Activated T-cell treated with anti-CD3 and anti-CD28 coated beads for 1 hour (primary cell): ENCODE measurements at places on chromosomes 11 and 22.

GRCh38 chr11:6497069-6497839, at the start of gene DNHD1:
Gene DNHD1 (plus strand): TSS chr11:6497280. CDS start chr11:6498216, 936 bp downstream.
- DNase-seq = no peak

DNA sequence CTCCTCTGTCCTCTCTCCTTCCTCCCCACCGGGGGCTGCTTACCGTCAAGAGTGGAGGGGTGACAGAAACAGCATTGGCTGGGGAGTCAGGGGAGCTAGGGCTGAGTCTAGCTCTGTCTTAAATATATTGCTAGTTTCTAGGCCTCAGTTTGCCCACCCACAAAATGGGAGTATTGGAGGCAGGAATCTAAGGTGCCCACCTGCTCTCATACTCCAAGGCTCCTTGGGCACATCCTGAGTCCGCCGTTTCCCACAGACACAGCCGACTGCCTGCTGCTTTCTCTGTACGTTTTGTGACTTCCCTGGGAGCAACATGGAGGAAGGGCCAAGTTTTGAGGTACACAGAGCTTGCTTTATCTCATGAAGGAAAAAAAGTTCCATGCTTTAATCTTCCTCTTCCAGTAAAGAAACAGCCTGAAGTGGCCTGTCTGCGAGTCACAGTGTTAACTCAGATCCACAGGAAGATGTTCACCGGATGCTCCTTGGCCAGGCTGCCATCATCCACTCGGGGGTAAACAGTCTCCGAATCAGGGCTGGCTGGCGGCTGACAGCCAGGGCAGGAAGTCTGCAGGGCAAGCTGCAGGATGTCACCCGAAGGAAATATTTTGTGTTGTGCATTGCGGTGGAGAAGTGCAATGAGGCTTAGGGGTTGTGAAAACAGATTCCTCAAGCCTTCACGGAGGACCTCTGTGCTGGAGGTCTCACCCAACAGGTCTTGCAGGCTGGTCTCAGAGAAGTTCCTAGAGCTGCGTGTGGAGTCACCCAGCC, 11.0 kb upstream of the CERK start:
- peak; percentile 65 for DNase-seq

DNA sequence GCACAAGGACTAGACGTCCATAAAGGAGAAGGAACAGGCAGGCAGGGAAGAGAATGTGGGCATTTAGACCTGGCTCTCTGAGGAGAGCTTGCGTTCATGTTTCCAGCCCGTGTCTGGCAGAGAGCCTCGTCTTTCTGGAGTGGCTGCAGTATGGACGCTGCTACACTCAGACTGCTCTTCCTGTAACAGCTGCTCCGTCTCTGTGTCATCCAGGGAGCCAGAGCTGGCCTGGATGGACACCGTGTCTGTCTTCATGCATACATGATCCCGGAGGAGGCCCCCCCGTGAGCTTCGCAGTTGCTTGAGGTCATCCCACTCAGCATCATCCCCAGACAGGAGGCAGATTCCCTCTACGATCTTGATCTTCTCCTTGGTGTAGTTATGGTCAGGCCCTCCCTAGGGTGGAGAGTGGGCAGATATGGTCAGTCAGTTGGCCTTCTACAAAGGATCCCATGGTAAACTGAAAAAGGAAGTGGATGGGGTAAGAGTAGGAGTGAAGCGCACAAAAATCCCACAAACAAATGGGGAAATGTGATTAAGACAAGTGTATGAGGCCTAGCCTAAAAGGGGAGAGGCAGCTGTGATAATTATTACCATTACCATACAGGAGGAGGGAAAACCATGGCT, 13.0 kb upstream of the CKAP5 start:
- DNase-seq = no peak

DNA sequence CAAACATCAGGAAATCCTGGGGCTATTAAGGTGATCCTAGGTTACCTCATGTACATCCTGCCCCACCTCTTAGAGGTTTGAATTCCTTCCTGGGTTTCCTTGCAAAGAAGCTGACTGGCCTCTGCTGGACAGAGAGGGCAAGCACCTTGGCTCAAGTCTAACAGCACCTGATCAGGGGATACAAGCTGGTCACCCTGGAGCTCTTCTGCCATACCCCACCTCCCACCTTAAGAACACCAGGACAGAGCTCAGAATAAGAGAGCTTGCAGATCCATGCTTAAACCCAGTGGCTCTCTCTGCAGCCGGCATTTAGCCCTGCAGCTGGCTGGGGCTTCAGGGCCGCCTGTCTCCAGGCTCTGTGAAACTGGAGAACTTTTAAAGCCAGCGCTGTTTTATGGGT, 386.6 kb upstream of the NARS2 start:
- no peak for DNase-seq

DNA sequence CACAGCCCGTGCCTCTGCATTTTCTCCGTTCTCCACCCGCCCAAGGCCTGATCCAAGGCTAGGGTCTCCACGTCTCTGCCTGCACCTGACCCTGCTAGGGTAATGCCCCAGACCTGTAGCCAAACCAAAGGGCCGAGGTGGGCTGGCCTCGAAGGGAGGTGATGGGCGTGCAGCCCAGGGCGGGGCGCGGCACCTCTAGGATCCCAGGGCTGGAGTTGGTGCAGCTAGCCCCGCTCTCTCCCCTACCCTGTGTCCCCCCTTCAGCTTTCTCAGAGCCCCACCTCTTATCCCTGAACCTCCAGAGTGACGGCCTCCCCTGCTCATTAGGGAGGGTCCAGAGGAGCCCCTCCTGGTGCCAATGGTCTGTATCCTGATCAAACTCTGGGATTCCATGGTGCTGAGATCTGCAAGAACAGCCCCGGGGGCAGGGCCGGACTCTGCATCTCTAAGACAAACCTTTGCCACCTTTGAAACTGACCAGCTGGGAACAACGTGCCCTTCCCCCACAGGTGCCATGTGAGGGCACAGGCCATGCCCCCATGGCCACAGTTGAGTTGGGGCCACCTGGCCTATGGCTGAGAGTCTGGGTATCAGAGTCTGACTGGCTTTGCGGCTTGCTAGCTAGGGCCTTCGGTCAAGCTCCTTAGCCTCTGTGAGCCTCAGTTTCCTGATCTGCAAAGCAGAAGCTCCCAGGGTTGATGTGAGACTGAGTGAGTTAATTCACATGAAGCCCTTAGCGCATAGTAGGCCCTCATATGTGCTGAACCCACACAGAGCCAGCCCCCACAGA, 23.1 kb upstream of the CBX7 start:
- DNase-seq = no peak

DNA sequence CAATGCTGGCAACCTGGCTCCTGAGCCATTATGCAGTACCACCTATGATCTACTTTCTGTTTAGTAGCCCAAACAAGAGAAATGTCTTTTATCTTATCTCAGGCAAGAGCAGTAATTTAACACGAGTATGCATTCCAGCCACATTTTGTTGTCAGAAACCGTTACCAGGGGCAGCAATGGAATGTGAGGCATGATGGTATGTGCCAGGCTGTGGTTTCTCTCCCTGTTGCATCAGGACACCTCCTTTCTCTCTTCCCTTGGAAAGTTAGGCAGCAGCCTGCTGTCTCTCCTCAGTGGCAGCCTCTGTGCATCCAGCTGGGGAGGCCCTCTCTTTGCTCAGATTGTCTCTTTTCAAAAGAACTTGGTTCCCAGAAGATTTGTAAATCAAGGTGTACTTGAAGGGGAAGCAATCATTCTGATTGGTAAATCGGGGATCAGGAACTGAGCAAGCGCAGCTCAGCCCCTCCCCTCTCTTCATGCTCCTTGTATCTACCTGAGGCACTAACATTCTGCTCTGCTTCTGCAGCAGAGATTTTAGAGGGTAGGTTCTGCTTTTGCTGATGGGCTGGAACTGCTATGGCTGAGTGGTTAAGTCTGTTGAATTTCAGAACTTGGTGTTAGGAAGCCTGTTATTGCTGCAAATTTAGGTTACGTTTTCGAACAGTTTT, 229.2 kb downstream of the ADAMTS15 start:
- DNase-seq = no peak

DNA sequence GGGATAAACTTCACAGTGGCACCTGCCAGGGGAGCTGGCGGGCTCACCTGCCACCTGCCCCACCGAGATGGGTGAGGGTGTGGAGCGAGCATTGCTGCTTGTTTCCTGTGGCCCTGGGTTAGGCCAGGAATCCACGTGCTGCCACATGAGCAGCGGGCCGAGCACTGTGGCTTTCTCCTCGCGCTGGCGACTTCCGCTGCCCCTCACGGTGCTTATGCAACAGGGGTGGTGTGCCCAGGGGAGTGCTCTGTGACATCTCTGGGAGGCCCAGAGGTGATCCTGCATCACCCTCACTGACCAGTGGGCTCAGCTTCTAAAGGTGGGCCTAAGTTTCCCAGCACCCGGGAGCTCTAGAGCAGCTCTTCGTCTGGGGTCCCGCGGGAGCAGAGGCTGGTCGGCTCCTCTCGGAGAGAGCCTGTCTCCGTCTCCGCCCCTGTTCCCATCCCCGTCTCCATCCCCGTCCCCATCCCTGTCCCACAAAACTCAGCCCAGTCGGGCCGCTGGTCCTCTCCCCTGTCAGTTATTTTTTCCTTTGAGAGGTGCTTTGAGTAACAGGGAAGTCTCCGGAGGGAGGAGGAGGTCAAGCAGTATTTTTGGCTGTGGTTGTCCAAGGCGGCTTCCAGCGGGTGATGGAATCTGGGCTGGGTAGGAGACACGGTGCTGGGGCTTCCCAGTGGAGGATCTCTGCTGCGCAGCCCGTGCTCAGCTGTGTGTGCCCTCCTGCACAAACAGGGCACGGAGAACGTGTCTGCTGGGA, 42.5 kb downstream of the AP2A2 start:
- no peak for DNase-seq

DNA sequence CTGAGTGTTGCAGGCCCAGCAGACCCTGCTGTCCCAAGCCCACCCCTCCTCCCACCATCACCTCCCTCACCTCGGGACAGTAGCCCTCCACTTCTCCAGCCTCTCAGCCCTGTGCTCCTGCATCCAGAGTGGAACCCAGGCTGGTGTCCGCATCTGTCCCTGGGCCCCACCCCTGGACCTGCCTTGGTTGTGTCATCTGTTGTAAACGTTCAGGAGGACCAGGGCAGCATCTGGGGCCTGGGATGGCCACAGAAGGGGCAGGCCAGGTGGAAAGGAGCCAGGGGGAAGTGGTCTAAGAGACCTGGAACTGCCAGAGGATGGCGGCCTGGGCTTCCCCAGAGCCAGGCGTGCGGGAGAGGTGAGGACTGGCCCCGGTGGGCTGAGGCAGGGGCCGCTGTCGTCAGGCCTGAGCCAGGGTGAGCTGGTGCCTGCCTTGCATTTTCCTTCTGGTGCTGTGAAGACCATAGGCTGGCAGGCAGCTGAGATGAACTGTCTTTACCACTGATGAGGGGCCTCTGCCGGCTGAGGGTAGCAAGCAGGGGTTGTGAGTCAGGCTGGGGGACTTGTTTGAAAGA, 26.1 kb upstream of the MGAT3 start:
- no peak for DNase-seq

DNA sequence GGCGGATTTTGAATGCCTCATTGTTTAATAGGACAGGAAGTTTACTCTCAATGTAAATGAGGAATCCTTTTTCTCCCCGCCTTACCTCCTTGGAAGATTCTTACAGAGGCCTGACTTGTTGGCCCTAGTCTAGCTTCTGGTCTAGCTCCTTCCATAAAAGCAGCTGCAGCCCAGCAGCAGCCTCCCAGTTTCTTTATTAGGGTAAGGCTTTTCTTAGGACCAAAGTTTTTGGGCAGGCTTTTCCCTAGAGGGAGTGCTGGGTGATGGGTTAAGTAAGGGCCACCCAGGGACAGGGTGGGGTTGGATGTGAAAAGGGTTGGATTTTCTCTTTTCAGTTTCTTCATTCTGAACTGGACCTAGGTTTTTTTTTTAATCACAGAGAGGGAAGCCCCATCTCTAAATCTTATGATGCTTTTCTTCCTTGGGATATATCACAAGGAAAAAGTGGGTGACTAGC, 49.7 kb downstream of the LIF start:
- DNase-seq = no peak

GRCh38 chr11:134369656-134370525, 38.1 kb downstream of the GLB1L2 start:
- DNase-seq = no peak

- no peak for DNase-seq
Measured at GRCh38 chr11:119446434-119446833, 23.5 kb upstream of the THY1 start.

DNA sequence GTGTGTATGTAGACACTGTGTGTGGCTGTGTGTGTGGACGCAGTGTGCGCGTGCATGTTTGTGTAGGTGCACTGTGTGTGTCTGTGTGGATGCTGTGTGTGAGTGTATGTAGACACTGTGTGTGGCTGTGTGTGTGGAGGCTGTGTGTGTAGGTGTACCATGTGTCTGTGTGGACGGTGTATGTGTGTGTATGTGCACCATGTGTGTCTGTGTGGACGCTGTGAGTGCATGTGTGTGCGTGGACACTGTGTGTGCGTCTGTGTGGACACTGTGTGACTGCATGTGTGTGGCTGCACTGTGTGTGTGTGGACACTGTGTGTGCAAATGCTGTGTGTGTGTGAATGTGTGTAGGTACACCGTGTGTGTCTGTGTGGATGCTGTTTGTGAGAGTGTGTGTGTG, 10.3 kb downstream of the TRPM5 start:
- DNase-seq = no peak

DNA sequence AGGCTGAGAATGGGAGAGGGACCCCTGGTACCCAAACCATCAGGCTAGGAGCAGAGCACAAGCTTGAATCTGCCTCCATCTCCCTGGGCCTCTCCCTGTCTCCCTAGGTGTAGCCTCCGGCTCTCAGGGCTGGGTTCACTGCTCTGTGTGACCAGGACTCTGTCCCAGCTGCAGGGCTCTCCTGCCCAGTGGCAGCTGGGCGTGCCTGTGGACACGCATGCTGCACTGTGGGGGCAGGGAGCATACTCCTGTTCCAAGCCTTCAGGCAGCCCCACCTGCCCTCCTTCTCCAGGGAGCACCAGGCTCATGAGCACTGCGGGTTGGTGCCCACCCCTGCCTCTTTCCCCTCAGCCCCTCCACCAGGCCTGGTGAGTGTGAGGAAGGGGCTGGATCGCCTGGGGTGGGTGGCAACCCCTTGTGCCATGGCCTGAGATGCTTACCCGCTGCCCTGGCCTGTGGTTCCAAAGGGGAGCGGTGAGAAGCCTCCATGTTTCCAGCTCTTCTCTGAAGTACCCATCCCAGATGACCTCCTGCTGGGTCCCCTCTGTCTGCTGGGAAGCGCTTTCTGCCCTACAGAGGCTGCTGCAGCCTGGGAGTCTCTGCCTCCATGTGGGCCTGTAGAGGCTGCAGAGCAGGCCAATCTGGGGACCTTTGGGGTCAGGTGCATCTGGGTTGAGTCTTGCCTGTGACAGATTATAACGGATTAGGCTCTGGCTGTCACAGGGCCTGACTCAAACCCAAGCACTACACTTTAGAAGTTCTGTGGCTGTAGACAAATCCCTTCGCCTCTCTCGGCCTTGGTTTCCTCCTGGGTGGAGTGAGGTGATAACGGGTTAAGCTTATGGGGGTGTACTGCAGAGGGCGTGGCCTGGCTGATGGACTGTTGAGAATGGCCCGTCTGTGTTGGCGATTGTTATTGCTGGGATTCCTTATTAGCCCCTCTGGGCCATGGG, 43.7 kb downstream of the WNT11 start:
- DNase-seq = no peak

DNA sequence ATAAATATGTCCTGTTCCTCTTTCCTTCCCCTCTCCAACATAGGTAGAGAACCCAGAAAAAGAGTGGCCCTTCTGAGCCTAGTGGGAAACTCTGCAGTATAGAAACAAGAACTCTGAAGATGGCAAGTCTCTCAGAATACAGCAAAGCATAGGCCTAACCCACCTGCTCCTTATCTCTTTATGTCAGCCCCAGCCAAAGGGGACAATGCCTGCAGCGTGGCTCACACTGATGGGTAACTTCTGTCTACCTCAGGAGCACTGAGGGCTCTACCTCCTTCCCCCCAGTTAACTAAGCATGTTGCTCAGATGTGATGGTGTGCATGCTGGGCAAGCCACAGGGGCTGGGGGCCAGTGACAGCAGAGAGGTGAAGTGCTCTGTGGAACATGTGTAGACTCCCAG, 4.9 kb upstream of the NRIP3 start:
- DNase-seq = no peak
